ENCODE measurements at places on chromosomes 16 and 17.

- DNase-seq: peak; percentile 52
Observed at GRCh38 chr17:34163646-34164045, 91.4 kb upstream of the CCL2 start.

DNA sequence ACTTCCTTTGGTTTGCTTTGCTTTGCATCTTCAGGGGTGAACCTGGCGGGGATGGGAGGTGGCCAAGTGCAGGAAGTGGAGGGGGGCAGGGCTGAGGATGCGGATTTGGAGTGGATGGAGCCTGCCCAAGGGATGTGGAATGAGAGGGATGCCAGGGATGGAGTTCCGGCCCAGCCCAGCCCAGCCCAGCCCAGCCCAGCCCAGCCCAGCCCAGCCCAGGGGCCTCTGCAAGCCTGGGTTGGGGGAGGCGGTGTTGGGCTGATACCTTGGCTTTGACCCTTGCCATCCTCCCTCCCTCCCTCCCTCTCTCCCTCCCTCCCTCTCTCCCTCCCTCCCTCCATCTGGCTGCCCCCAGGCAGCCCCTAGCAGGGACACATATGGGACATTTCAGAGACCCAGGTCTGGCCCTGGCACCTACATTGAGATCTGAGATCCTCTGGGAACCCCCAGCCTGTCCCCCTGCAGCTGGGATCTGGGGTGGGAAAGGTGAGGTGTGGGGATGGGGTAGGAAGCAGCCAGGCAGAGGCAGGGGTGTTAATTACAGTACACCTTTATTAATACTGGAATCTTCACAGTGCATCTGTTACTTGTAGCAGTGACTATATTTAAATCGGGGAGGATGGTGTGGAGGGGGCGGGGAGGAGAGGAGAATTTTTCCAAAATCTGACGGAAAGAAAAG lies 14.5 kb downstream of the IL34 start:
- DNase-seq: no peak

DNA sequence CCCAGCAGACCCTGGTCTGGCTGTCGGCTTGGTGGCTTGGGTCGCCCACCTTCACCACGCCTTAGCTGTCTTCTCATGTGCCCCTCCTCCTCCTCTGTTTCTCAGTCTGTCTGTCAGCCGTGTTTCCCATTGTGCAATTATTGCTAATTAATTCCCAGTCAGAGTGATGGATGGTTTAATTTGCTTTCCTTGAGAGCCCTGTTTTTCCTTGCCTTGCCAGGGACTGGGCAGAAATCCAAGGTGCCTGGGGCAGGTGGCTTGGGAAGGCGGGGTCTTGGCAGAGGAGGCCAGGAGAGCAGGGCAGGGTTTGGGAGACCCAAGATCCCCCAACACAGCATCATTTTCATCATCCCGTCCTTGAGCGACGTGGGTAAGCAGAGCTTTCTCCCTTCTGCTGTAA lies 21.3 kb downstream of the NECAB2 start:
- DNase-seq: no peak

DNA sequence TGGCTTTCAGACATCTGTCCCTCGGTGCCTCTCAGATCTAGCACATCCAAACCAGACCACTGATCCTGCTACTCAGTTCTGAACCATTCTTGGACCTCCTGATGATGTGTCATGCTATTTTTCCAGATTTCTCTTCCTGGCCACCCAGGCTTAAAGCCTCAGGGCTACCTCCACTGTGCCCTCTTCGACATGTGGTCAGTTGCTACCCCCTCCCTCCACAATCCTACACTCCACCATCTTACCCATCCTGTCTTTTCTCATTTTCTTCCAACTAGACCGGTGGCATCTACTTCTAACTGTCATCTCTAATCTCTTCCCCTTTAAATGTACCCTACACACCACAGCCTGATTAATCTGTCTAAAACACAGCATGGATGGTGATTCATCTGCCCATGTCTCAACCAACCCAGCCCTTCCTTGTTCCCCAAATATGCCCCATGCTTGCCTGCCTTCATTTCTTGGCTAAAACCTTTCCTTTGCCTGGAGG lies 478.6 kb downstream of the SLC39A11 start:
- DNase-seq: peak; percentile 66

- no peak for DNase-seq
Observed at GRCh38 chr17:79802736-79803420, 6.0 kb upstream of the CBX8 start.

- DNase-seq: no peak
Observed at GRCh38 chr17:55301521-55302406, 37.0 kb downstream of the HLF start.

DNA sequence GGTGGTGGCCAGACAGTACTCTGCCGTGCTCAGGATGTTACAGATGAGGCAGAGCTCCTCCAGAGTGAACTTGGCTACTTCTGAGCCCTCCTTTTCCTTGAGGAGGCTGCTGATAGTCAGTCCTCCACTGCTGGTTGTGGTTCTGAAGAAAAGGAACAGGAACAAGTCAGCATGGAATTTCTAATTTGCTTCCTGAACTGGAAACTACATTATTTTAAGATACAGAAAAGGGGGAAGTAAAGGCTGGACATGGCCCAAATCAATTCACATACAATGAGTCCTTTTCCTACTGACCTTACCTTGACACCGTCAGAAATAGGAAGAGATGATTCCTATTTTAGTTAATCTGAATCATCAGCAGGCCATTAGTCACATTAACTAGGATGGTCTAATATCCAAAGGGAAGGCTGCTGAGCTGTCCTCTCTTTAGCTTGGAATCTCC lies 154.2 kb downstream of the VPS53 start:
- DNase-seq: no peak

GRCh38 chr17:73292031-73292531 lies 19.7 kb downstream of the CDC42EP4 start:
- DNase-seq: peak; percentile 55

GRCh38 chr16:81117436-81117835 lies 21.2 kb upstream of the GCSH start:
- no peak for DNase-seq

- peak; percentile 37 for DNase-seq
Observed at GRCh38 chr17:44362949-44363612, 572 bp downstream of the FAM171A2 start.

DNA sequence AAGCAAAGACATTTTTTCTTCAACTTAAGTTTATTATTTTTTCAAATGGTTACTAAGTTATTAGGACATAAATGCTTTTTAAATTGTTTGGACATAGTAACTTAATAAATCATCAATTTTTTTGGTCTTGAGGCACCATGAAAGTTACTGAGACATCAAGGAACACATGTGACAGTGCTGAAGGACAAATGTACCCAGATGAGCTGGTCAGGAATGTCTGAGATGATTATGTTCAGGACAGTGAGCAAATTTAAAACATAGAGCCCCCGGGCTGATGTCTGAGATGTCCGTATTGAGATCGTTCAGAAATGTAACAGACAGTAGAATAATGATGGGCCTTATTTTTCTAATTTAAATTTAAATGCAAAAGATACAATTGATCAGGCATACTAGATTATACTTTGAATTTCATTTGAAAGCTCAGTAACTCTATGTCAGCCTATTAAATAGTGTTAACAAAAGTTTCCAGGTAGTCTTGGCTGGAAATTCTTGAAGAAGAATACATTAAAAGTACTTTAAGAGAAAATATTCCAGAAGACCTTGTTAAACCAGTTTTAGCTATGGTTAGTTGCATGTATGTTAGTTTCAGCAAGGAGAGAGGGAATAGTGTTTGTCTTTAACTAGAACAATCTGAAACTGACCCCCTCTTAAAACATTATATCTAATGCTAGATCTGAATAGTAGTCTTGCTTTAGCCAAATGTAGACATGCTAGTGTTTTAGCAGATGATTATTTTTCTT lies 36.4 kb downstream of the SEC14L1 start:
- no peak for DNase-seq

DNA sequence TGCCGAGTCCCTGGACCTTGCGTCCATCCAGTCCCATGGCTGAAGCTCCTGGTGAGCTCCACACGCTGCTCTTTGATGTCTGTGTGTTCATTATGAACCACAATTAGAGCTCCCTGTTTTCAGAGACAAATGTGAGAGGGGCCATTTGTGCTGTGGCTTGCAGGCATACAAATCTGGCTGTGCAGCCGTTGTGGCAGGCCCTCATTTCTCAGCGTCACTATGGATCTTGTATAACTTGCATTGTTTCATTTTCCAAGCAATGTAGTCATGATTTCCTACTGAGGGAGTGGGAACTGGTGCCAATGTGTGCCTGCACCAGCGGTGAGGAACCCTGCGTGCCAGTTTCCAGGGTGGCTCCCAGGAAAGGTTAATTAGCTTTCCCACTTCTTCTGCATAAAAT lies 542.6 kb downstream of the TMEM114 start:
- no peak for DNase-seq

DNA sequence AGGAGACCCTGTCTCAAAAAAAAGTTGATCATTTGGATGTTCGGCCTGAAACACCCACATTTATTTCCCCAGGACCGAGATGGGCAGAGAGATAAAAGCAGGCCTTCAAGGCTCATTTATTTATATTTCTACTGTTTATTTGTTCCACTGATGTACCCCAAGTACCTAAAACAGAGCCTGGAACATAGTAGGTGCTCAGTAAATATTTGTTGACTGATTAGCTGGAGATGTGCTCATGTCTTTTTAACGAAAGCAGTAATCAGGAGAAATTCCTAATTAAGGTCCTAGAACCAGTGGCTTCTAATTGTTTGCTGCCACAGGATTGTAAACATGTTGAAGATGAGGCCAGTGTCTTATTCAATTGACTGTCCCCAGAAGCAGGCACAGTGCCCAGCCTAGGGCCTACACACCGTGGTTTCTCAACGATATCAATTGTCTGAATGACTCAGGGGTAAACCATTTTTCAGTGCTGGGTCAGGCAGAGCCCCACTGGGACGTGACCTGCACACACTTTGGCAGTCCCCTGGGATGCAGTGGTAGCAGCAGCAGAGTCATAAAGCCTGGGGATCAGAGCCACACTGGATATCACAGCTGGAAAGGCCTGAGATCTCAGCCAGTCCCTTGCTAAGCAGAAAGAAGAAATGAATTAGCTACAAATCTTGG lies 34.8 kb downstream of the SOST start:
- DNase-seq: peak; percentile 77

DNA sequence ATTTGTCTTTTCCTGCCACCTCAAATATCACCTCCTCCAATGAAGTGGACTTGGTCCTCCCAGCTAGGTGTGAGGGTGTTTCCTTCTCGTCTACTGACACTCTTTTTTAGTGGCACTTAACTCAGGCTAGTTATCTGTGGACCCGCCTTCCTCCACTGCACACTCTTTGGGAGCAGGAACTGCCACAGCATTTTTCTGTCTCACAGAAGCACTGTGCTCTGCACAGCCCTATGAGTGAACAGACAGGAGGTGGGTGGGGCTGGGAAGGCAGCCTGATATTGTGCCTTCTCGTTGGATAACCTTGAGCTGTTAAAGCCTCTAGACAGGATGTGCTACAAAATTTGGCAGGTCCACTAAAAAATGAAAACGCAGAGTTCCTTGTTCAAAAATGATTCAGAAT lies 31.9 kb upstream of the HOXB13 start:
- DNase-seq: no peak

DNA sequence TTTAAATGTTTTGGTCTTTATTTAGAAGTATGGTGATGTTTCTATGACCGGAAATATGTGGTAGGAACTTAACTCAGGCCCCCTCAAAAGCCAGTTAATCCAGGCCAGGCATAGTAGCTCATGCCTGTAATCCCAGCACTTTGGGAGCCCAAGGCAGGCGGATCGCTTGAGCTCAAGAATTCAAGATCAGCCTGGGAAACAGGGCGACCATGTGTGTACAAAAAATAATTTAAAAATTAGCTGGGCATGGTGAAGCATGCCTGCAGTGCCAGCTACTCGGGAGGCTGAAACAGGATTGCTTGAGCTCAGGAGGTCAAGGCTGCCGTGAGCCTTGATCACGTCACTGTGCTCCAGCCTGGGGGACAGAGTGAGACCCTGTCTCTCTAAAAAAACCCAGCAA lies 10.3 kb downstream of the RSL1D1 start:
- no peak for DNase-seq

DNA sequence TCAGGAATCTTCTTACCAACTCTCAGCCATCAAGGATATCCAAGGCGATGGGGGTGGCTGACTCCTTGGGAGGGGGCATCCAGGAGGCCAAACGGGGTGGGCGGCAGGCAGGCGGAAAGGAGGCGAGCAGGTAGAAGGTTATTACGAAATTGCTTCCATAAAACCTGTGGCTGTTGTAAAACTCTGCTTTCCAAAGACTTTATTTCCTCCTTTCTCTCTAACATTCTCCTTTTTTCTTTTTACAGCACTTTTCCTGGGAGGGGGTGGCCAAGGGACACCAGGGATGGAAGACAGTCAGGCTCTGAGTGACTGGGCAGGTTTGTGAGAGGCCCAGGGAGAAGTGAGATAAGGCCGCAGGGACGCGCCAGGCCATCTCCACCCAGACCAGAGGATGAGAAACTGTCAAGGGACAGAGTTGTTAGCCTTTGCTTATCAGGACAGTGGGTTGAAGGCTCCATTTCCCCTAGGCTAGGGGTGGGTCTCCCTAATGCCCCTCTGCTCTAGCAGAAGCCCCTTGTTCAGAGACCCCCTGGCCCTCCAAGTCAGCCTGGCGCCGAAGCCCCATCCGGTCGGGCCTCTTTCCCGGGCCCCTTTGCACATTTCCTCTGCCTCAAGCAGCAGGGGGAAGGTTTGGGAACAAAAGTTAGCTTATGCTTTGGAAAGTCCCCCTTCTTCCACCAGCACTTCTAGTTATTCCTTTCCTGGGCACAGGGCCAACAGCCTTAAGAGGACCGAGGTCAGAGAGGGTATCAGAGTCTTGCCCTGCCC lies 5.0 kb upstream of the HOXB9 start:
- no peak for DNase-seq

GRCh38 chr17:15171167-15172047 lies 93.7 kb downstream of the PMP22 start:
- peak; percentile 73 for DNase-seq

- DNase-seq: no peak
Observed at GRCh38 chr16:3183445-3184139, 4.4 kb upstream of the OR1F1 start.

DNA sequence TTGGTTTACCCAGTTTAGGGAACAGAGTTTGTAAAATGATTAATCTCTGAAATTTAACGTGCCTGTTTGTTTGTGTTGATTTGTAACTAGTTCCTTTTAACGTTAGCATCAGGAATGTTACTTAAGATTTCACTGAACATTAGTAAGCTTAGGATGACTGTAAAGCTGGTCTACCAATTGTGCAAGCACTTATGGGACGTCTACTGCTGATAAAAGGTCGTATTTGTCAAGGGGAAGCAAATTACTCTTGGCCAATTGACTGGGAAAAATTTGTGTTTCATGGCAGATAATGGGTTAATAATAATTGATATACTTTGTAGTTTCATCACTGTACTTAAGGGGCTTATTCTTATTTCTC lies 11.8 kb downstream of the METTL9 start:
- peak; percentile 69 for DNase-seq

DNA sequence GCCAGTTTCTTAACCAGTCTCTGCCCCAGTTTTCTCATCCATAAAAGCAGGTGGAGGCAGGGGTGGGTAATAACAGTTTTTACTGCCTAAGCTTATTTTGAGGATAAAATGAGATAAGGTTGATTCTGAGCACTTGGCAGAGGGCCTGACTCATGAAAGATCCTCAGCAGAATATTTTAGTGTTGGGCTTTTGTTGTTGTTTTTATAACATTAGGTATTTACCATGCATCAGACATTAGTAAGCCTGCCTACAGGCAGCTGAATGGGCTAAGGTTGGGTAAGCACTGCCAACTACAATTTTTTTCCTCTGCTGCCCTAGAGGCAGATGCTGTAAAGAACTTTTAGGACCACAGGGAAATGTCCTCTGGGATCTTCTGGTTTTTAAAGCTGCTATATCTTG lies 43.1 kb downstream of the SCNN1G start:
- DNase-seq: no peak

GRCh38 chr17:9868552-9868951 lies 36.5 kb downstream of the RCVRN start:
- no peak for DNase-seq
